ENCODE measurements at places on chromosomes 11 and 22. TPM values are rescaled to one million over a fixed set of nuclear protein-coding genes. Genes with fewer than 3 reads are reported as not detected.

GRCh38 chr11:36135076-36135475, 154.1 kb downstream of the COMMD9 start:
- no peak for DNase-seq

GRCh38 chr11:11065396-11065795, 207.5 kb upstream of the ZBED5 start:
- DNase-seq = no peak

DNA sequence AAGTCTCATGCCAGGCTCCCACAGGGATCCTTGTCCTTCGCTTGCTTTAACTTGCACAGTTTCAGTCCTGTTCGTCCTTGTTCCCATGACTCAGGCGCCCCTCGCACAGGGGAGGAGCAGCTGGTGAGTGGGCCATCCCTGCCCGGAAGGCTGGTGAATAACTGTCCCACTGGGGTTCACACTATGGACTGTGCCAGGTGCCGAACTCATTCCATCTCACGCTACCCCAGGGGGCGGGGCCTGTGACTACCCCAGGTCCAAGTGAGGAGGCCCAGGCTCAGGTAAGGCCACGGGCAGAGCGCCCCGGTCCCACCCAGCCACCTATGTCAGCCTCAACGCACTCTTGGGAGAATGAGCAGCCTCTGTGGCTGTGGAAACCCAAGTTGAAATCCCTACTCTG, 7.2 kb upstream of the CARD10 start:
- DNase-seq = no peak

DNA sequence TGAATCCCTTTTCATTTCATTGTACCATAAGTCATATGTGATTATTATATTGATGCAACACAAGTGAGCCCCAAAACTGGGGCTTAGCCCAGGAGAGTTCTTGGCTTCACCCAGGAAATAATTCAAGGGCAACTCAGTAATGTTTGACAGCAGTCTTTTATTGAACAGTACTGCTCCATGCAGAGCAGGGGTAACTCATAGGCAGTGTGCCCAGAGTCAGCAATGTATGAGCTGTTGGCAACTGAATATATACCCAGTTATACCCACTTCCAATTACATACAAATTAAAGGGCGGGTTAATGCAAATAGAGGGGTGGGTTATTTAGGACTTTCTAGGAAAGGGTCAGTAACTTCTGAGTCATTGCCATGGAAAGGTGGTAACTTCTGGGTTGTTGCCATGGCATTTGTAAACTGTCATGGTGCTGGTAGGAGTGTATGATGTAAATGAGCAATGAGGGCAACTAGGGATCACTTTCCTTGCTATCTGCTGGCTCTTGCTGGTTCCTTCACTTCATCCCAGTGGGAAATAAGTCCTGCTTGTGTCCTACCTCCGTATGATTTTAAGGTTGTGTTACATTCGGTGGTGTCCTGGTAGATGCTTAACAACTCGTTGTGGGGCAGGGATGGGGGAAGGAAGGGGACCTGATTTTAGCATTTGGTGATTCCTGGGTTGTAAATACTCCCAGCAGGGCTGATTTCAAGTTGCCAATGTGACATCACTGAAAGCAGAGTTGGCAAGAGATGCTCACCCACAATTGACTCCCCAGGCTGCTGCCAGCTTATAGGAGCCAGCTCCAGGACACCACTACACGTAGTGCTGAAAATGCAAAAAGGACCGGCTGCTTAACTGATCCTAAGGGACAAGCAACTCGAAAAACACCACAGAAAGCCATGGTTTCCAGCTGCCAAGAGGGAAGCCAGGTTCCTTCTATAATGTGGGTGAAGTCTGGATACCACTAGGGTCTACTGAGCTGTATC, 70.1 kb downstream of the SYT9 start:
- DNase-seq = no peak

The KRTAP5-10 gene
- total RNA-seq = not detected

The P2RX6 gene
- total RNA-seq = 0.24 TPM

GRCh38 chr22:41963453-41964111, 5.7 kb upstream of the SEPTIN3 start:
- DNase-seq = no peak

The ATM gene
- total RNA-seq = 77.1 TPM

The NCAPD3 gene
- total RNA-seq = 80.4 TPM

The PLAAT4 gene
- 20.5 TPM for total RNA-seq

DNA sequence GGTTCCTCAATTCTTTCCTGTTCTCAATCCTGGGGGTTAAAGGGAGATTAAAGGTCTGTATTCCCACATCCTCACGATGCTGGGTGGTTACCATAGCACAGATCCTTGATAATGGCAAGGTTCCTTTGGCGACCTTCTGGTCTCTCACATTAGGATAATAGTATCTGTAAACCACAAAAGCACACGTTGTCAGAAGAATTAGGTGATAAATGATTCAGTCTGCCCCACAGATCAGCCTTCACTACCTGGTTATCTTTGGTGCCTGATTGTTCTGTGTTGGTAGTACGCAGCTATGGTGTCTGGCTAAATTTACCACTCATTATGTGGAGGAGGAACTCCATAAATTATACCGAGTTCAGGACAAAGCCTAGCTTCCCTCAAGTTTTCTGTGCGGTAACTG, 78.4 kb downstream of the C2CD3 start:
- DNase-seq = no peak

The SPI1 gene
- total RNA-seq = 1.8 TPM

DNA sequence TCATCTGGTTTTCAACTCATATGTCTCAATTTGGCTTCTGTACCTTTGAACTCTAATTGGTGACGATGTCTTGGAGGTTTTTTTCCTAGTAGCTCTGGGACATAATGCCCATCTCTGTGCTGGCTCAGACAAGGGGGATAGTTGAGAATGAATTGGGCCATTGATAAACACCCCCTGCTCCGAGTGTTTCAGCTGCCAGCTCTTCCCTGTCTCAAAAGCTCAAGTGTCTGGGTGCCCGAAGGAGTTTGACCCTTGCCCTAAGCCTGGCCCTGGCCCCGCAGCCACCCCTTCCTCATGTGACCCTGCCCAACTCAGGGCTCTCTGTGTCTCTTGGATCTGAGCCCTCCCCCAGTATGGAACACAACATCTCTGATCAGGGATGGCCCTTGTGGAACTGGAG, 3.0 kb downstream of the INSC start:
- DNase-seq = no peak

The FGF3 gene
- not detected for total RNA-seq

DNA sequence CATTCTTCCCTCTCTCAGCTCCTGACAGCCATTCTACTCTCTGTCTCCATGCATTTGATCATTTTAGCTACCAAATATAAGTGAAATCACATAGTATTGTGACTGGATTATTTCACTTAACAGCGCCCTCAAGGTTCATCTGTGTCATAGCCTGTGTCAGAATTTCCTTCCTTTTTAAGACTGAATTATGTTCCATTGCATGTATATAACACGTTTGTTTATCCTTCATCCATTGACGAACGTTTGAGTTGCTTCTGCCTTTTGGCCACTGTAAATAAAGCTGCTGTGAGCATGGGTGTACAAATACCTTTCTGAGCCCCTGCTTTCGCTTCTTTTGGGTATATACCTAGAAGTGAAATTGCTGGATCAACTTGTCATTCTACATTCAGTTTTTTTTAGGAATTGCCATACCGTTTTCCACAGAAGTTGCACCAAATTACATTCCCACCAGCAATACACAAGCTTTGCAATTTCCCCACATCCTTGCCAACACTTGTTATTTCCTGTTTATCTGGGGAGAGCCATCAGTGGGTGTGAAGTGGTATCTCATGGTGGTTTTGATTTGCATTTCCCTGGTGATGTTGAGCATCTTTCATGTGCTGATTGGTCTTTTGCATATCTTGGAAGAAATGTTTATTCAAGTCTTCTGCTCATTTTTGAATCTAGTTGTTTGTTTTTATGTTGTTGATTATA, 17.5 kb downstream of the GLB1L2 start:
- DNase-seq = peak; percentile 63

The OR51B5 gene
- total RNA-seq = not detected

GRCh38 chr11:29320196-29320595, 696.6 kb downstream of the KCNA4 start:
- no peak for DNase-seq

The EIF4G2 gene
- total RNA-seq = 1,516 TPM

- no peak for DNase-seq
Measured at GRCh38 chr11:79201677-79202347, 239.0 kb downstream of the TENM4 start.

The MS4A12 gene
- not detected for total RNA-seq

- no peak for DNase-seq
Measured at GRCh38 chr11:47705721-47706120, 9.4 kb downstream of the AGBL2 start.

GRCh38 chr22:36554098-36554497, 25.1 kb upstream of the EIF3D start:
- no peak for DNase-seq

GRCh38 chr11:1176224-1177019, 18.7 kb downstream of the MUC5AC start:
- no peak for DNase-seq

The PATE2 gene
- not detected for total RNA-seq

DNA sequence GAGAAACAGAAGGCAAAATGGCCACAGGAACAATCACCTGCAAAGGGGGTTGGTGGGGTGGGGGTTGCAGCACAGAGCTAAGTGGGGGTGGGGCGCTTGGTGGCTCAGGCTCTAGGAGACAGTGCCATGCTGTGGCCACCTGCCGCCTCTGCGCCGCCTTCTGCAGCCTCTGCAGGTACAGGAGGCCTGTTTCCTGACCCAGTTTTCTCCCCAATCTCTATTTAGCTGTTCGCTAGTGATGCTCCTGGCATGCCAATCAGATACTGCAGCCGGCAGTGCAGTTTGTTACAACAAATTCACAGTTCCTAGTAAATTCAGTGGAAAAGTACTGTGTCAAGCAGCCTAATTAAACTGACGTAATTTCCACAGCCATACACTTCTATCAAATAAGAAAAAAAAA, 106.4 kb downstream of the SERGEF start:
- no peak for DNase-seq

DNA sequence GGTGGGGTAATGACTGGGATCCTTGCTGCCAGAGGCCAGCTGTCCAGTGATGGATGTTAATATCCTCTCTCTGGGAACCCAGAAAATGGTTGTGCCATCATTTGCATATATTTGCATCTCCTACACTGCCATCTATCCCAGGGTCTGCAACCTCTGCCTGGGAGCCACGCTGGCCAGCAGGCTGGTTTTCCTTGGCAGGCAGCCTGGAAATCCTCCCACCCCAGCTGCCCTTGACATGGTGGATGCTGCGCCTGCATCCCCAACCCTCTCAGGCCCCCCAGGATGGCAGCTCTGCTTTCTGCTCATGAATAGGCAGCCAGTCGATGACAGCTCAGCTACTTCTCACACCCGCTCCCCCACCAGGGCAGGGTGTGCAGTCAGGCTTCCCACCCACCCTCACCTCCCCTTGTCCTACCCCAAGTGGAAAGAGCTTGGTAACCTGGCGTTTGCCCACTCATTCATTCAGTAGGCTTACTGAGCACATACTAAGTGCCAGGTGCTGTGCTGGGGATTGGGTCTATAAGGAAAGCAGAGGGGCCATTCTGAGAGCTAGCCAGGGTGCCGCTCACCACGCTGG, 202.5 kb downstream of the TRIM29 start:
- DNase-seq = no peak

DNA sequence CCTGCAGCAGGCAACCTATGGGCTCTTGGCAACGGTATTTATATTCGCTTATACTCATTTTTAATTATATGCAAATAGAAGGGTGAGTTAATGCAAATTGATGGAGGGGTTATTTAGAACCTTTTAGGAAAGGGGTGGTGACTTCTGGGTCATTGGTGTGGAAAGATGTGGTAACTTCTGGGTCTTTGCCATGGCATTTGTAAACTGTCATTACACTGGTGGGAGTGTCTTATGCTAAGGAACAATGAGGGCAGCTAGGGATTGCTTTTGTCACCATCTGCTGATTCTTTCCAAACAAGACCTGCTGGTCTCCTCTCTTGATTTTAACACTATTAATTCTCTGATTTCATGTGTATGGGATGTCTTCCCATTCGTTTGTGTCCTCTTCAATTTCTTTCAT, 11.7 kb upstream of the KAT5 start:
- DNase-seq = no peak

- no peak for DNase-seq
Measured at GRCh38 chr11:70619591-70619990, 221.3 kb downstream of the CTTN start.

The NAT10 gene
- total RNA-seq = 143 TPM

- DNase-seq = no peak
Measured at GRCh38 chr11:63673579-63673978, 2.4 kb upstream of the ATL3 start.

DNA sequence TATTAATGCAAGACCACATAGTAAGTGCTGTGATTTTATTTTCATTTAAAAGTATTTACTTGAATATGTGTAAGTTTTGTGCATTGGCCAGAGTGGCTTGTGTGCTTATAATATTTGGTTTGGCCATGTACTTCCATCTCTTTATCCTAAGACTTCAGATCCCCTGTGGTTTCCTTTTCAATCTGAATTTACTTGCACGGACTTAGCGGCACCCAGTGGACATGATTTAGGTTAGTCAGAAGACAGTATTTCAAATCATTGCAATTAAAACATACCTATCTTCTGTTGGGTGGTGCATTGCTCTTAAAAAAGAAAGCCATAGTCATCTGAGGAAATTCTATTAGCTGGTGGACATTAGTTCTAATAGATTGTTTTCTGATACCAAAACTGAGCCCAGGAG, 30.7 kb downstream of the PIWIL4 start:
- no peak for DNase-seq

- no peak for DNase-seq
Measured at GRCh38 chr11:46307369-46307768, 29.9 kb downstream of the CREB3L1 start.

DNA sequence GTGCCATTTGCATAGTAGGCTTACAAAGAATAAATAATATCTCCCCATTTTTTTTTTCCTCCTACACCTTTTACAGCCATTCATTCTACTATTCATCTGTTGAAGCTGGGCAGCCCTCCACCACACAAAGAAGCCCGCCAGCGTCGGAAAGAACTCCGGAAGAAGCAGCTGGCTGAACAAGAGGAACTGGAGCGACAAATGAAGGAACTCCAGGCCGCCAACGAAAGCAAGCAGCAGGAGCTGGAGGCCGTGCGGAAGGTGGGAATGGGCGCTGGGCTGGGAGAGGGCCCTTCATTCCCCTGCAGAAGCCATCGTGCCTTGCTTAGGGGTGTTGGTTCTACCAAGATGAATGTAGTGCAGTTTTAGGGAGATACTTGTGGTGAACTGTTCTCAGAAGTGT, 68.6 kb downstream of the SWAP70 start:
- DNase-seq = no peak
